Dermis blood vessel endothelial cell (primary cell): ENCODE measurements at places on chromosomes 11 and 22.
A peak's percentile ranks its signal among the peaks of the same experiment; 100 is the strongest.

DNA sequence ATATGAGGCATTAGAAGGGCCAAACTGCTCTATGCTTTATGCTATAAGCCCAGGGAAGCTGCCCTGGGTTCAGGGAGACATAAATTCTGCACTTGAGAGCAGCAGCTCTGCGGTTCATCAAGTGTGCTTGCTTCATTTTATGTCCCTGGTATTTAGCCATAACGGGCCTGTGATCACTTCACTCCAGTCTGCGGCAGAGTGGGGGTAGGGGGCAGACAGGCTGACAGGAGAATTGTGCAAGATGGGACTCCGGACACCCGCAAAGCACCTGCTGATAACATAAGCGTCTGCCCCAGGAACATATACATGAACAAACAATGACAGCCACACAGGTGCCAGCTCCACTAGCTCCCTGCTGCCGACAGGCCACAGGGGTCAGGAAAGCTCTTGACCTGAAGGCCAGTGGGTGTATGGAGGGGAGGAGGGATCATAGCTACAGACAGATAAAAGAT lies 56.1 kb downstream of the SMCO4 start:
- DNase-seq = no peak

- peak; percentile 56 for DNase-seq
Observed at GRCh38 chr22:40385036-40385782, 14.8 kb downstream of the SGSM3 start.

DNA sequence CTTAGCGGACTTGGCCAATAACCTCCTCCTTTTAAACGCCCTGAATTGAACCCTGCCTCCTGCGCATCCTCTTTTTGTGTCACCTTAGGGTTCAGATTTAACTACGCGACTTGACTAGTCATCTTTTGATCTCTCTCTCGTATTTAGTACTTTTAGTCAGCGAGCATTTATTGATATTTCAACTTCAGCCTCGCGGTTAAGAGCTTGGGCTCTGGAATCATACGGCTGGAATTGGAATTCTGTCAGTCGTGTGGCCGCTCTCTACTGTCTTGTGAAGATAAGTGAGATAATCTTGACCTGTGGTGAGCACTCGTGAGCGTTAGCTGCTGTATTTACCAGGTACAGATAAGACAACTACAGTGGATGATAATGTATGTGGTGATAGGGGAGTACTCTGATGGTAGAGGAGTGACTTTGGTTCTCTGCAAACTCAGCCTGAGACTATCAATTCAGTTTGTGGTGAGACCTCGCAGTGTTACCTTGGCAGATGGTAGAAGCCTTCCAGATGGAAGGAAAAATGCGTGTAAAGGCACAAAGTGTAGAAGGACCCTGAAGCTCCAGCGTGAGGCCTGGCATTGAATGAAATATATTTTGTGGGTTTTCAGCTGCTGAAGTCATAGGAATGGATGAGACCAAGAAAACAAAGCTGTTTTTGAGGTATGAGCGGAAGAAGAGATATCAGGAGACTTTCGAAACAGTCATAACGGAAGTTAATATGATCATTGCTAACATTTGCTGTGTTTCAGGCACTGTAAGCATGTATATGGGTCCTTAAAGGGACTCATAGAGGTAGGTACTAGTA lies 682 bp downstream of the ATM start:
- DNase-seq = no peak

DNA sequence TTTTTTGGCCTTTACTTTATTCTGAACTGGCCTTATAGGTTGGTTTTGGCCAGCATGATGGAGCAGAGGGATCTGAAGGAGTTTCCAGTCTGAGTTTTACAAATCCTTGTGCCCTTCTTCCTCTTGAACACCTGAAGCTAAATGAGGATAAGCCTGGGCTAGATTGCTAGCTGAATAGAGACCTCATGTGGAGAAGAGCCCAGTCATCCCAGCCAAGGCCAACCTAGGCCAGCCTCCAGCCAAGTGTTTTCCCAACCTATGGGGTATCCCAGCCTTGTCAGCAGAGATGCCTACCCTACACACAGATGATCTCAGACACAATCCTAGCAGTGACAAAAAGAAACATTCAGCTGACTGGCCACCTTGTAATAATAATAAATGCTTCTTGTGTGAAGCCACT lies 966 bp upstream of the CASP12 start:
- peak; percentile 51 for DNase-seq

DNA sequence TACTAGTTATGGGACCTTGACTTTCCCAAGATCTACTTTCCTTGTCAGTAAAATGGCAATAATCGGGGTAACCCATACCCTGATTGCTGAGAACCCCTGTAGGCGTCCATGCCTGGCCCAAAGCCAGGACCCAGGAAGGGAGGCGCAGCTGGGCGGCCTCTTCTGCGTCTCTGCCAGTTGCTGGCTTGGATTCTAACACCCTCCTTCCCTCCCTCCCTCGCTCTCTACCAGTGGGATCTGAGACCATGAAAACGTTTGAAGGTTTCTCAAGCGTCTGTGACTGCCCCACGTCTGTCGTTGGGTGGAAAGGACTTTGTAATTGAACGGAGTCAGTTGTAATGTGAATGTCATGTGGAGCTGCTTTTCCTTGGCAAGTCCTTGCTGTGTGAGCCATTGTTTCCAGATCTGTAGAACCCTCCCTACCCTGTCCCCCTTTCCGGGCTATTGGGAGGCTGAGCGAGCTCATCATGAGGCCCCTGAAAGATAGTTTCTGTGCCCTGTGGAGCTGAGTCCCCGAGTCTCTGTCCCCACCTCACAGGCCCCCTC lies 47.8 kb downstream of the PARVB start:
- DNase-seq = no peak

GRCh38 chr11:35477901-35478300 lies 47.5 kb downstream of the PAMR1 start:
- DNase-seq = no peak

GRCh38 chr11:35918716-35919115 lies 25.1 kb upstream of the LDLRAD3 start:
- DNase-seq = no peak

- peak; percentile 84 for DNase-seq
Observed at GRCh38 chr22:37454857-37455686, 27.8 kb upstream of the ELFN2 start.

- peak; percentile 60 for DNase-seq
Observed at GRCh38 chr11:57310630-57311086, 14.1 kb downstream of the TNKS1BP1 start.

DNA sequence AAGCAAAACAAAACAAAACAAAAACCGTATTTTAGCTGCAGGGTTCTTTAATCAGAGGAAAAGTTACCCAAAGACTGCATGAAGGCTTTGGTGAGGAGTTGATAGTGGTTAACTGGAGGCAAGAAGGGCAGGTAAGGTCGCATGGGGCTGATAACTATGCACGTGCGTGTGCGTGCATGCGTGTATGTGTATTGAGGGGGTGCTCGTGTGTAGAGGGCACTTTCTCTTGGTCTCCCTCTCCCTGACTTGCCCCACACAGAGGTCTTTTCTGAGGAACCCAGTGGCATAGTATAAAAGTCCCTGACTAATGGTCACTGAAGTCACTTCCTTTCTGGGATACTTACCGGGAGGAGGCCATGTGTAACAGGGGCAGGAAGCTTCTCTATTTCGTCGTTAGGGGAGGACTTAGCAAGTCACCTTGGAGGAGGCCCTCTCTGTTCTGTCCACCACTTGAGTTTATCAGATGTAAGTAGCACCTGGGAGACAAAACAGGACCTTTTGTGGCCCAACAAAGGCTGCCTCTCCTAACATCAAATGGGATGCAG lies 20.1 kb upstream of the FCHSD2 start:
- DNase-seq = peak; percentile 38

- DNase-seq = no peak
Observed at GRCh38 chr11:72038491-72038890, 39.8 kb downstream of the IL18BP start.

- DNase-seq = no peak
Observed at GRCh38 chr22:19592464-19592863, 68.3 kb upstream of the CLDN5 start.

DNA sequence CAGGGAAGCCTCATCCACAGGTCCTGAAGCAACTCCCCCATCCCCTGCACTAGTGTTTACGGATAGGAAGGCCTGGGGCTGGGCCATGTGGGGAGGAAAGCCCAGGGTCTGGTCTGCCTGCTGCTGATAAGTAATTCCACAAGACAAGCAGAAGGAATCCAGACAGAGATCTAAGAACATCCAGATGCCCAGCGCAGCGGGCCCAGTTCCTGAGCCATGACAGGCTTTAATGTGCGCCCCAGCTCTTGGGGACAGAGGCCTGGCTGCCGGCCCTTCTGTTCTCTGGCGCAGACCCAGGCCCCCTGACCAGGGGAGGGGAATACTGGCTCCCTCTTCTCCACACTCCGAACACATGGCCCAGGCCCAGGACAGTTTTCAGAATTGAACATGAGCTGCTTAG lies 28.8 kb upstream of the ETS1 start:
- no peak for DNase-seq

DNA sequence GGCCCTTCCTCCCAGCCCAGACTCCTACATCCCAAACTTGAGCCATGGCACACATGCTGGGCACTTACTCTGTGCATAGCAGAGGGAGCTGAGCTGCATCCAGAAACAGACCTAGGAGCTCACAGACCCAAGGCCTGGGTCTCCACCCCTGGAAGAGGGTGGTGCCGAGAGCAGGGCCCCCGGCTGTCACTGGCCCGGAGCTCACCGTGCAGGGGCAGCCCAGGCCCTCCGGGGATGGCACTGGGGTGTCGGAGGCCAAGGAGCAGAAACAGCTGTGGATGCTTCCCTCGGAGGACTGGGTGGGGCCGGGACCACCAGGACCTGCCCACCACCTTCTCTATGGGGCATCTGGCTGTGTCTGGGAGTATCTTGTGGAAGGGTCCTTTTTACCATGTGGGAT lies 4.3 kb upstream of the APOBEC3A start:
- no peak for DNase-seq

DNA sequence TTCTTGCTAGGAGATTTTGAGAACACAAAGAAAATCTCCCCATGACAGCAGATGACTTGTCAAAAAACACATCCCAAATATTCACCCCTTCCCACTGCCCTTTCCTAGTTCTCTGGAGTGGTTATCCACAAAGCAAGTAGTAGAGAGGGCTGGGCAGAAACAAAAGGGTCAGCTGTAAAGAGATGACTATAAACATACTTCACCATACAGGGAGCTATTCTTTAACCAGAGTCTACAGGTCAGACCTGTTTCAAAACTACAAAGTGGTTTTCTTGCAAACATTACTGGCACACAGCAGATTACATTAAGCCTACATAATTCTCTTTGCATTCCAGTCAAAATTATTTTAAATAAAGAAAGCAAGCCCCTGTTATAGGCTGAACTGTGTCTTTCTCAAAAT lies 47.7 kb upstream of the NFRKB start:
- DNase-seq = no peak

DNA sequence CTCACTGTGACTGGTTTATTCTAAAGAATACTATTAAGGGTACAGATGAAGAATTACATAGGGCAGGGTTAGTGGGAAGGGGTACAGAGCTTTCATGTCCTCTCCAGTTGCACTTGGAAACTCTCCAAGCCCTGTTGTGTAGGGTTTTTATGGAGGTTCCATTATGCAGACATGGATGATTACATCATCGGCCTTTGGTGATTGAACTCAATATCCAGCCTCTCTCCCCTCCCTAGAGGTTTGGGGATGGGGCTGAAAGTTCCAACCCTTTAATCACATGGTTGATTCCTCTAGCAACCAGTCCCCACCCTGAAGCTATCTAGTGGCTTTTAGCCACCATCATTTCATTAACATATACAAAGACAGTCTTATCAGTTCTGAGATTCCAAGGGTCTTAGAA lies 472.6 kb downstream of the BUD13 start:
- no peak for DNase-seq

DNA sequence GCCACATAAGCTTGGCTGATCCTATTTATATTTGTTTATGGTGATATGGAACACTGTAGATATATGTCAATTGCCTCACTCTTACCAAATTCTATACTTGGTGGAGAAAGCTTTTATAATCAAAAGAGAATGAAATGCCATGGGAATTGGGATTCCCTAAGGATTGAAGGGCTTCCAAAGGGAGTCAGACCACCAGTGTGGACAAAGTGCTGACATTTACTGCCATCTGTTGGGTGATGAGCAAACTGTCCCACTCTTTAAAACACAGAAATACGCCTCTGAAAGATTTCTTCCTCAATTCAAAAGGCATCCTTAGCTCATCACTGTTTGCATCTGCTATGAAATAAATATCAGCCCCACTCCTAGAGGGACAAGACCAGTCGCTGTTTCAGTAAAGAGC lies 7.1 kb downstream of the SLC1A2 start:
- peak; percentile 15 for DNase-seq

- DNase-seq = no peak
Observed at GRCh38 chr11:116687458-116688201, 85.2 kb downstream of the BUD13 start.
